Posterior cingulate gyrus (tissue), 11 donors: ENCODE measurements at places on chromosomes 11 and 22.

DNA sequence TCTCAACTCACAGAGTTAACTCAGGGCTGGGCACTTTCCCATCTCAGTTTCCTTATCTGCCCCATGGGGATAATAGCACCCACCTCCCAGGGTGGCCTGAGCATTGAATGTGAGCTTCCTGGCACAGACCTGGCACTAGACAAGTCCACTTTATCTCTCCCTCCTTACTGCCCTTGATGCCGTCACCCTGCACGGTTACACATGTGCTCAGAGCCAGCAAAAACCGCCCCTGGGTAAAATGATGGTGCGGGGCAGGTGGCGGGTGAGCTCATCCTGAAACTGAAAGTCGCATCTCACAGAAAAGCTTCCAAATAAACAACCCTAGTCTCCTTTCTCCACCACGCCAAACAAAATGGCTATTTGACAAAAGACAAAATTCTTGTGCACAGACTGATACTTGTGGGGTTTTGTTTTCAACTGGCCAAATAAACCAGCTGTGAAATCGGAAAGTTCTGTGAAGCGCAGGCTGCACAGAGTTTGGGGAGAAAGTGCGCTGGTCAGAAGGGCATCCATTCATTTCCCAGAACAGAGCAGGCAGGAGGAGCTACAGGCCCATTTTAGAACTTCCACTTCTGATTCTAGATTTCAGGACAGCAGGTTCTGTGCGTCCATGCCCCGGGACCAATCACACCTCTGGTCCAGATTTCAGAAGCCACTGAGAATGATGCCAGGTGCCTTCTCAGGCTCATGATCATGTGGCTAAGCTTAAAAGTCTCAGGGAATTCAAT lies 138.1 kb downstream of the SHANK2 start:
- DNase-seq, result peak; percentile 70

- DNase-seq, result peak; percentile 48
These were observed 901 bp upstream of the KMT2A start for GRCh38 chr11:118435290-118435892.

DNA sequence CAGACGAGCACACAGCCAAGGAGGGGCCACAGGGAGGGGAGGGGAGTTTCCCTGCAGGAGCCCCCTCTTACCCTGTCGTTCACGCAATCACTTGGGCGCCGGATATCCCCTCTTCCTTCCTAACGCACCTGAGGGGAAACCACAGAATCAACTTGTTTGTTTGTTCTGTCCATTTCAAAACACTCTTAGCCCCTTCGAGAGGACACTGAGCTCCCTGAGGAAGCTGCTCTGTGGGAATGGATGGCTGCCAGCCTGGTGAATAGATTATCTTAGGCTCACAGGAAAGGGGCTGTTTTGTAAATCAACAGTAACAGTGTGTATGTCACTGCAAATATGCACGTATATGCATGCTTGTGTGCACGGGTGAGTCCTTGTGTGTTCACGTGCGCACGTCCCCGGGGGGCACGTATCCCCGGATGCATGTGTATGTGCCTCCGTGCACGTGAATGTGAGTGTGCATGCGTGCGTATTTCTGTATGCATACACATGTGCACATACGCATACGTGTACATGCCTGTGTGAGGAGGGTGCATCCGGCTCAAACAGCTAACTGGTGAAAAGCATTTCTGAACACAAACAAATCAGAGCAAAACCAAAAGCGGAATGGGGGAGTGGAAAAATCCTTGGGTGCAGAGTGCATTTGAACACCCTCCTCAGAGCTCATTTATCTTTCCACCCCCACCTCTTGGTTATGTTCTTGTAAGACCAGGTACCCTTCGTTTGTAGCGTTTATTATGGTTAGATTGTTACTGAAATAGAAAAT lies 7.2 kb downstream of the ARSA start:
- peak; percentile 90 for DNase-seq

DNA sequence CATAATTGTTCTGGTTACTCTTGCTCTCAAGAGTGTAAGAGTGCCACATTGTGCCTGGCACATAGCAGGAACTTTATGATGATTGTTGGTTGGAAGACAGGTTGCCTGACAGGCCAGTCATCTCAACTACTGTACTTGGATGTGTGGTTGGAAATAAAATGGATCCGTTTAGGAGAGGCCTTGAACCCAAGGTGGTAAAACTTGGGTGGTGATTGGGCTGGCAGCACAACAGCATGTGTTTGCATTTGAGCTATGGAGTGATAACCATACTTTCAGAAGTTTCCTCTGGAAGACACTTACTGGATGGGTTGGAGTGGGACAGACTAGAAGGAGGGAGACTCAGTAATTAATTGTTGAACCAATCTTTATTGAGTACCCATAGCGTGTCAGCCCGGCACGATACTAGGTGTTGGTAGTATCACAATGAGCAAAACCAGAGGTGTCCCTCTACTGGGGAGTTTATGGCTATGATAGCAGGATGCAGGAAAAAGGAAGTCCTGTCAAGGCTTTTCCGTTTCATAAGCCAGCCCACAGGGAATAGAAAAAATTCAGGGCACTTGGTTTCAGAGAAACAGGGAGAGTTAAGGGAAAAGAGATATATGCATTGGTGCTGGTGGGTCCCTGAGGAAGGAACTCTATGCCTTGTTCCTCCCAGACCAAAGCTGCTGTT lies 3.1 kb upstream of the TMEM109 start:
- no peak for DNase-seq

GRCh38 chr11:29282088-29282487 lies 734.7 kb downstream of the KCNA4 start:
- DNase-seq, result no peak

DNA sequence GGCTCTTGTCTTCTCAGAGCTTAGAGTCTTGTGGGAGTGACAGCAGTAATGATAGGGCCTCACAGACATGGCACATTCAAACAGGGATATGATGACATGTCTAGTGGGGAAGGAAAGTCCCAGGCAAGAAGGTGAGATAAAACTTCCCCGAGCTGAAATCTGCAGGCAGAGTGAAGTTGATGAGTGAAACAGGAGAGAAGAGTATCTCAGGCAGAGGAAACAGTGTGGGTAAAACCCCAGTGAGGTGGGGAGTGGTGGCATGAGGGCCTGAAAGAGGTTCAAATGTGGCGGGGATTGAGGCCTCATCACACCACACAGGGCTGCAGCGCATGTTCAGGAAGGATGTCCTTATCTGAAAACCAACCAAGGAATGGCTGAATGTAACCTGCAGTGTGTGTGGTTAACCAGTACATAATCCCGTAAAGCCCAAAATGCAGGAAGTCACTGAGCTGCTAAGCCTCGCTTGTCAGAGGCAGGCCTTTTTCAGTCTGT lies 153.8 kb upstream of the E2F8 start:
- no peak for DNase-seq

DNA sequence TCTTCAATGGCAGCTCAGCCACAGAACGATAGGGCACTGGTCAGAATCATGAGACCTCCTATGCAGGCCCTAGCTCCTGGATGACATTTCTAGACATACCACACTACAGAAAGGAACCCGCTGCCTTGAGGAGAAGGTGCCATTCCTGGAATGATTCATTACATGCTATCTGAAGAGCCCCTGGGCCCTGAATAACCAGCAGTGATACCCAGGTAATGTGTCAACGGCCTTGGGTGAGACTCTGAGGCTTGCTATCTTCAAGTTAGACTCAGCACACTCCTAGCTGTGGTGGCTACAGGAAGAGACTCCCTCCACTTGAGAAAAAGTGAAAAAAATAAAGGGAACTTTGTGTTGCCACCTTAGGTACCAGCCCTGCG lies 161.2 kb upstream of the GRIA4 start:
- no peak for DNase-seq

GRCh38 chr11:78532991-78533390 lies 41.7 kb downstream of the NARS2 start:
- DNase-seq, result no peak

GRCh38 chr11:104695065-104695463 lies 203.2 kb downstream of the CASP12 start:
- no peak for DNase-seq

GRCh38 chr11:2166091-2166851 lies 5.3 kb upstream of the INS start:
- no peak for DNase-seq

DNA sequence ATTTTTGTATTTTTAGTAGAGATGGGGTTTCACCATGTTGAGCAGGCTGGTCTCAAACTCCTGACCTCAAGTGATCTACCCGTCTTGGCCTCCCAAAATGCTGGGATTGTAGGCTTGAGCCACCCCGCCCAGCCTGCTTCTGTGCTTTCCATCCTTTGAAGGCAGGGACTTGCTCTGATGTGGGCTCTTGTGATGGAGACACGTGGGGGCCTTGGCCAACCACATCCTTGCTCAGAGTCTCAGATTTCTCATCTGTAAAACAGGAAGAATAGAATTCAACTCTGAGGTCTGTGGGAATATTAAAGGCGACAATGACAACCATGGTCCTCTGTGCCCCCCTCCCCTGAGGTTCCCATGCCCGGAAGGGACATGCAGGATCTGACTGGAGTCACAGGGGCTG lies 3.8 kb upstream of the GGA1 start:
- no peak for DNase-seq

GRCh38 chr11:115498354-115498753 lies 5.9 kb downstream of the CADM1 start:
- no peak for DNase-seq

DNA sequence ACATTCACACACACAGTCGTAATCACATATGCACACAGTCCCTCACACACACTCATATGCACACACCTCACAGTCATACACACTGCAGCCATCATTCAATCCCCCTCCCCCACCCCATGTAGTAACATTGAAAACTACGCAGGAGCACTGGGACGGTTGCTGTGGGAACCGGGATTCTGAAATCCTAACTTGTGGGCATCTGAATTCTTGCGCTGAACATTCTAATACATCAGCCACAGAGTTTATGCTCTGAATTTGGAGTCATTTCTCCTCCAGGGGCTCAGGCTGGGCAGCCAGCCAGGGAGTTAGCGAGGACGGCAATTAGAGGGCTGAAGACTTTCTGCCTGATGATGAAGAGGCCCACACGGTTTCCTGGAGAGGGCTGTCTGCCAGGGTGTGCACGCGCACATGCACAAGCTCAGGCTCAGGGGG lies 32.7 kb downstream of the CD6 start:
- peak; percentile 76 for DNase-seq

- DNase-seq, result no peak
These were observed 335.5 kb downstream of the CADM1 start for GRCh38 chr11:115168686-115169085.

DNA sequence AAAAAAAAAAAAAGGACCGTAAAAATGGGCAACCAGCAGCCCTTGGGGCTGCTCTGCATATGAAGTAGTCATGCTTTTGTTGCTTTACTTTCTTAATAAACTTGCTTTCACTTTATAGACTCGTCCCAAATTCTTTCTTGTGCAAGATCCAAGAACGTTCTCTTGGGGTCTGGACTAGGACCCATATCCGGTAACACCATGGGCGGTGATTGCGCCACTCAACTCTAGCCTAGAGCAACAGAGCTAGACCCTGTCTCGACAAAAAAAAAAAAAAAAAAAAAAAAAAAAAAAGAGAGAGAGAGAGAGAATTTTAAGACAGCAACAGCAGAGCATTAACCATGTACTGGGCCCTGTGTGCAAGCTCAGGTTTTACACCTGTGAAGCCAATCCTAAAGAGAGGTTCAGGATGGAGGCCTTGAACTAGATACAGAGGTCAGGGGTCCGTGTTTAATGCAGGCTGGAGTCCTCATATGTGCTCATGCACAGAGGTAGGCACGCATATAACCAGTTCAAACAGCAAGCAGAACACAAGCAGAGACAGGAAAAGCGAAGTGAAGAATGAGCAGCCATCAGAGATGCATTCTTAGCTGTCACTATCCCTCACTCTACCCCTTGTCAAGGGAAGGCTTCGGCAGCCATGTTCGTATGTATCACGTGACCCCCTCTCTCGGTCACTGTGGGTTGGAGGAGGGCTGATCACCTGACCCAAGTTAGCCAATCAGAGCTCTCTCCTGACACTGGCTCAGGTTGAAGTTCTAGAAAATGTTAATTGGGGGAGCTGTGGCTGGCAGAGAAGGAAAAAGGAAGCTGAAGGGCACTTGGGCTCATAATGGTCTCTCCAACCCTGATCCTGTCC lies 16.7 kb upstream of the SYT12 start:
- no peak for DNase-seq

- DNase-seq, result no peak
These were observed 164.4 kb downstream of the C11orf91 start for GRCh38 chr11:33536178-33536577.

DNA sequence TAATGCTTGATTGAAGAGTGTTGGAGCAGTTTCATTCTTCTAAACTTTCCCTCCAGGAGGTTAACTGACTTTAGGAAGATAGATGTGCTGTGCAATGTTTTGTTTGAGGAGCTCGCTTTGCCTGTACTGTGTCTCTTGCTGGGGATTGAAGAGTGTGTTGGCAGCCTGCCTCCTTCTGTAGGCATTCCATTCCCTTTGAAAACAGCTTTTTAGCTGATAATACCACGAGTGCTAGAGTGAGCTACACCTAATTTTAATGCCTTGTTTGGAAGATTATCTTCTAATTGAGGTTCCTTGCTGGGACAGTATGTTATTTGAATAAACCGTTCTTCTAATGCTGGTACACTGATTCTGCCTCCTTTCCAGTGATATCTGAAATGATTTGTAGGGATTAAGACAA lies 7.2 kb downstream of the DDX10 start:
- DNase-seq, result no peak

GRCh38 chr22:30887861-30888260 lies 80.7 kb downstream of the MORC2 start:
- no peak for DNase-seq

DNA sequence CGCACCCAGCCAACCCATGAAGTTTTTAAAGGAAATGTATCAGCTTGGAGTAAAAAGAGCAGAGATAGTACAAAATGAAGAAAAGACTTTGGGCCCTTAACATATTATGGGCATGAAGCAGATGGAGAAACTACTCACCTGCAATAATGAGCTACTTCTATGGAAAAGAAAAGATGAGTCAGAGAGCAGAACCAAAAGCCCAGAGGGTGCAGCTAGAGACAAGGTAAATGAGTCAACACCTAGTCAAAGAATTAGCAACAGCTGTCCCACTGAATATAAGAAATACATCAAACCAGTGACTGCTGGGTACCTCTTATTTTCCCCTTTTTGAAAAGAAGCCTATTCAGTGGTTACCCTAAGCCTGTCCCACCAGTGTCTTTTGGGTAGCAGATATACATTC lies 61.8 kb downstream of the RPL27A start:
- DNase-seq, result no peak

- DNase-seq, result no peak
These were observed 4.0 kb downstream of the NLRP6 start for GRCh38 chr11:282171-282570.

GRCh38 chr11:133441964-133442660 lies 90.2 kb downstream of the OPCML start:
- DNase-seq, result no peak

- DNase-seq, result no peak
These were observed 96.3 kb upstream of the ZBED5 start for GRCh38 chr11:10954184-10954583.
